ENCODE measurements at places on chromosomes 12 and 14. TPM values are rescaled to one million over a fixed set of nuclear protein-coding genes. Genes with fewer than 3 reads are reported as not detected.

The HHIPL1 gene
- total RNA-seq = under 0.01 TPM

The TSPAN19 gene
- not detected for total RNA-seq

The EML5 gene
- total RNA-seq = 0.54 TPM

The PLCZ1 gene
- not detected for total RNA-seq

The NRL gene
- total RNA-seq = 5.7 TPM

The SOX5 gene
- total RNA-seq = 0.27 TPM

The GNB3 gene
- total RNA-seq = 1.9 TPM

The KCNK13 gene
- not detected for total RNA-seq

The PMEL gene
- 1.3 TPM for total RNA-seq

The CLEC9A gene
- 8.3 TPM for total RNA-seq

The NFATC4 gene
- total RNA-seq = 0.54 TPM

The RNF10 gene
- total RNA-seq = 144 TPM

The SLC2A14 gene
- 1.9 TPM for total RNA-seq

The DTX1 gene
- total RNA-seq = 1.1 TPM

The SFSWAP gene
- 81.1 TPM for total RNA-seq

The GPR162 gene
- total RNA-seq = 29.6 TPM

The MUCL1 gene
- not detected for total RNA-seq

The NID2 gene
- total RNA-seq = 1.1 TPM

The SLC10A1 gene
- total RNA-seq = not detected

The SPTB gene
- 0.81 TPM for total RNA-seq

The EXOC3L4 gene
- total RNA-seq = 0.27 TPM

The LUM gene
- 0.27 TPM for total RNA-seq

The APPL2 gene
- 21.5 TPM for total RNA-seq

The GPATCH2L gene
- total RNA-seq = 107 TPM

The GPX2 gene
- total RNA-seq = 0.27 TPM

The HOXC4 gene
- total RNA-seq = under 0.01 TPM

The SMIM41 gene
- under 0.01 TPM for total RNA-seq

The CLEC1A gene
- total RNA-seq = under 0.01 TPM

The TSPAN9 gene
- 0.54 TPM for total RNA-seq

The MEG3 gene
- total RNA-seq = 22.4 TPM

The BDKRB2 gene
- under 0.01 TPM for total RNA-seq

The APOF gene
- total RNA-seq = not detected

The FRMD6 gene
- total RNA-seq = 16.2 TPM

The IQSEC3 gene
- 3.8 TPM for total RNA-seq

The YLPM1 gene
- total RNA-seq = 21.3 TPM

The CHGA gene
- not detected for total RNA-seq

The SYCP3 gene
- total RNA-seq = 0.27 TPM

The PTHLH gene
- total RNA-seq = 0.27 TPM

The HOXC5 gene
- not detected for total RNA-seq

The MYL2 gene
- total RNA-seq = not detected

The FAM161B gene
- total RNA-seq = 2.7 TPM

The C12orf50 gene
- total RNA-seq = not detected

The ANKRD9 gene
- 6.2 TPM for total RNA-seq

The PCBP2 gene
- total RNA-seq = 882 TPM

The IL22 gene
- total RNA-seq = not detected

The GPD1 gene
- total RNA-seq = under 0.01 TPM
